Activated CD4-positive, CD25-positive, alpha-beta regulatory T cell (primary cell): ENCODE measurements at places on chromosomes 6 and 20.

- DNase-seq = no peak
Observed at GRCh38 chr6:305371-306206, 13.3 kb downstream of the DUSP22 start.

- no peak for DNase-seq
Observed at GRCh38 chr6:14335071-14335470, 217.5 kb downstream of the CD83 start.

GRCh38 chr6:45388328-45388727 lies 10.6 kb upstream of the SUPT3H start:
- DNase-seq = no peak

DNA sequence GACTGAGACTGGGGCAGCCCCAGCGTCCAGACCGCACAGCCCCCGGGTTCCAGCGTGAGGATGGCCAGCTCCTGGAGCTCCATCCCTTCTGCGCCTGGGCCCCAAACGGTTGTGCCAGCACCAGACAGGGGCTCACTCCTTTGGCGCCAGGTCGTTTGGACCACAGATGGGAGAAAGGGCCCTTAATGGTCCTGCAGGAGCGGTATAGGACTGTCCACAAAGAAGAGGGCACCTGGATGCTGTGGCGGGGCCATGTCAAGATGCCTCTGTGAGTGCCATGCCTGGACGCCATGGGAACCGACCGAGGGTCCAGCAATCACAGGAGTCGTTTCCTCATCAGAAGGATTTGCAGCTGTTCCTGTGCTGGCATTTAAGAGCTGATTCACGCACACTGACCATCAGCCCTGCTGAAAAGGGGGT lies 82.7 kb downstream of the DLL1 start:
- no peak for DNase-seq

GRCh38 chr6:44258325-44258863 lies 1.1 kb upstream of the SLC35B2 start:
- DNase-seq = no peak

GRCh38 chr6:116286773-116287358 lies 7.1 kb upstream of the TSPYL1 start:
- no peak for DNase-seq

- no peak for DNase-seq
Observed at GRCh38 chr6:160919723-160920440, 71.7 kb upstream of the MAP3K4 start.

DNA sequence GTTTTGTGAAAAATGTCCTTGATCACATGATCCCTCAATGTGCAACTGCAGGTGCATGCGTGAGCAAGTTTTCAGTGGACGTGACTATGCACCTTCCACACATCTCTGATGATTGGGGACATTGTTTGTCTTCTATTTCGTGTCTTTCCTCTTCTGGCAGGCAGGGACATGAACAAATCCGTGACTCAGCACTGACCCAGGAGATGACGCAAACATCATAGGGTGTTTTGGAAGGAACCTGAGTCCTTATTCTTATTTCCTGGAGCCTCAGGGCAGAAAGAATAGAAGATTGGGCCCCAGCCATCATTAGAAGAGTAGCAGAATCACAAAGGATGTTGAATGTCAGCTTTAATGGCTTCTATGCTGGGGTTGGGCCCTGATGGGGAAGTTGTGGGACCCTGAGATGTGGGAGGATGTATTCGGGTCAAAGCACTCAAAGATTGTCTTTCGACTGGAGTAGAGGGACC lies 11.9 kb upstream of the SIRPD start:
- no peak for DNase-seq

DNA sequence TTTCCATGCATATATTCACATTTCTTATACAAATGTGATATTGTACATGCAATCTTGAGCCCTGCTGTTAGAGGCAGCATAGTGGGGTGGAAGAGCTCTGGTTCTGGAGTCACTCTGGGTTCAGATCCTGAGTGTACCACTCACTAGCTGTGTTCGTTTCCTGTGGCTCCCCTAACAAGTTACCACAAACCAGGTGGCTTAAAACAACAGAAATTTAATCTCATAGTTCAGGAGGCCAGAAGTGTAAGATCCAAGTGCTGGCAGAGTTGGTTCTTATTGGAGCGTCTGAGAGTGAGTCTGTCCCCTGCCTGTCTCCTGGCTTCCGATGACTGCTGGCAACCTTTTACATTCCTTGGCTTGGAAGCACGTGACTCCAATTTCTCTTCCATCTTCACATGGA lies 115.6 kb downstream of the MAP3K7 start:
- no peak for DNase-seq

GRCh38 chr6:15754035-15754705 lies 91.3 kb upstream of the DTNBP1 start:
- DNase-seq = no peak

DNA sequence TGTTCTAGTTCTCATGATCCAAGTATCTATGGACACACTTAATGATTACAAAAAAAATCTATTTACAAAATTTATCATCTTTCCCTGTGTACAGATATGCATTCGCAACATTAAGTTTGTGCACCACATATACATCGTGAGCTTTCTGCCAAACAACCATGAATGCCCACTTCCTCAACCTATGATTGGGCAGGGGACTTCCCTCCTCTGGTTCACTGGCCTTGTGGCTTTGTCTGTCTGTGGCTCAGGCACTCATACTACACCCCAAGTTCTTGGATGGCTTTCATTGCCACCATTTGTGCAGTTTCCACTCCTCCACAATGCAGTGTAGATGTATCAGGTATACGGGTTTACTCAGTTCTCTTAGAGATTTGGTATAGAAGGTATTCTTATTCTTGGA lies 74.9 kb downstream of the HS3ST5 start:
- no peak for DNase-seq

DNA sequence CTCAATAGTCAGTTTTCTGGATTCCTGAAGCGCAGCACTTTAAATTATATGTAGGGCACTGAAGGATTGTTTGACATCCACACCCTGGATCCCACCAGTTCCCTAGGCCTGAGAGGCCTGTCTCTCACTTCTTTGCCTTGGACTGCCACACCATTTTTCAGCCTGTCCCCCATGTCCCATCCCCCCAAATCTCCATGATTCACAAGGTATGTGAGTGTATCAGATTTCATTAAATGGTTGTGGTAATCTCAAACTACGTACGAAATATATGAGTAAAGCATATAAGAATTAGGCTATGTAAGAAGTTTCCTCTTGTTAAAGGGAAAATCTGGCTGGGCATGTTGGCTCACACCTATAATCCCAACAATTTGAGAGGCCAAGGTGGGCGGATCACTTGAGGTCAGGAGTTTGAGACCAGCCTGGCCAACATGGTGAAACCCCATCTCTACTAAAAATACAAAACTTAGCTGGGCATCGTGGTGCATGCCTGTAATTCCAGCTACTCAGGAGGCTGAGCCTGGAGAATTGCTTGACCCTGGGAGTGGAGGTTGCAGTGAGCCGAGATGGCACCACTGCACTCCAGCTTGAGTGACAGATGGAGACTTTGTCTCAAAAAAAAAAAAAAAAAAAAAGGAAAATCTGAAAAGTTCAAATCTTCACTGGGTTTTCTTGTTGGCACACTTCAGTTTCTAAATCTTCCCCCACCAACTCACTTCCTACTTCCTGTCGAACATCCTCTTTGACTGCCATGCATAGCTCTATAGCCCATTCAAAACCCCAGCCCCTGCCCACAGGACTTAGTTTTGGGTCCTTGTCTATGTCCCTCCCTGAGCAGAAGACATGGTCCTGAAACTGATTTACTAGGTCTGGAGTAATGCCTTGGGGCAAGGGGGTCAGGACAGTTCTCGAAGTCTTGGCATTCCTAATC lies 97.3 kb upstream of the SHLD1 start:
- DNase-seq = no peak

DNA sequence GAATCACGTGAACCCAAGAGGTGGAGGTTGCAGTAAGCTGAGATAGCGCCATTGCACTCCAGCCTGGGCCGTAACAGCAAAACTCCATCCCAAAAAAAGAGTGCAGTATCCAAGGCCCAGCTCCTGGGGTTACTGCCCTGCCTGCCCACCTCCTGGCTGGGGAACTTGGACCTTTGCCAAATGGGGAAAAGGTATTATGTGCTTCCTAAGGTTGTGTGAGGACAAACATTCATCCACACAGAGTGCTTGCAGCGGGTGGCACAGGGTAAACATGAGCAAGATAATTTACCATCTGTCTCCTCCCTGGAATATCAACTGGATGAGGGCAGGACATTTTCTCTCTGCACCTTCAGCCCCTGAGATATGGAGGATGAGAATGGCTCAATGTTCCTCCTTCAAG lies 94.9 kb upstream of the POPDC3 start:
- no peak for DNase-seq

- DNase-seq = no peak
Observed at GRCh38 chr20:47217482-47218446, 138.7 kb downstream of the ZMYND8 start.

DNA sequence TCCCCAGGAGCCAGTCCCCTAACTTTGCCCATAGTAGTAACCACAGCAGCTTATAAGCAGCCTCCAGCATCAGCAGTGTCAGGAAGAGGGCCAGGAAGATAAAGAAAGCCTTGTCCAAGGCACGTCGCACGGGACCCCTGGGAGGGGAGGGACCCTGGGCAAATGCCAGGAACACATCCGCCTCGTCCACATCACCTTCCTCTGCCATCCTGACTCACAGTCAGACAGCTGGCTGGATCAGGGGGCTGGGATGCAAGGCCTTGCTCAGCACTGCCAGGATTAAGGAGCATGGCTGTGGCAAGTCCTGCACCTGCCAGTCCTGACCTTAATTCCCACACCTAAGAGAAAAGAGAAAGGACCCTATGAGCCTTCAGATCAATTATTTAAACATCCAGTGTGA lies 11.5 kb upstream of the ZBTB22 start:
- DNase-seq = no peak

DNA sequence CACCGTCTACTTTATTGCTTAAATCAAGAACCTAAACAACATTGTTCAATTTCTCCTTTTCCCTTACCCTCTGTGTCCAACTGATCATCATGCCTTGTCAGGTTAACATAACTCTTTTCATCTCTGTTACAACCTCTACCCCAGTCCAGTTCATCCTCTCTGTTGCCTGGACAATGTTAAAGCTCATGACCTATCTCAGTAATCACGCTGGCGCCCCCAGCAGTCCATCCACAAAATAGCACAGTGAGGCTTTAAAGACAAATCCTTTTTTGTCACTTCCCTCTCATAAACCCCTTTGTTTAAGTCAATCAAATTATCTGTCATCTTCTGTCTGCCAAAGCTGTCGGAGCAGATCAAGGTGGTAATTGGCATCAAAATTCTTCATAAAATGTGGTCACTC lies 140.1 kb downstream of the QKI start:
- peak; percentile 8 for DNase-seq

- no peak for DNase-seq
Observed at GRCh38 chr20:38136421-38137245, 28.4 kb downstream of the TGM2 start.

DNA sequence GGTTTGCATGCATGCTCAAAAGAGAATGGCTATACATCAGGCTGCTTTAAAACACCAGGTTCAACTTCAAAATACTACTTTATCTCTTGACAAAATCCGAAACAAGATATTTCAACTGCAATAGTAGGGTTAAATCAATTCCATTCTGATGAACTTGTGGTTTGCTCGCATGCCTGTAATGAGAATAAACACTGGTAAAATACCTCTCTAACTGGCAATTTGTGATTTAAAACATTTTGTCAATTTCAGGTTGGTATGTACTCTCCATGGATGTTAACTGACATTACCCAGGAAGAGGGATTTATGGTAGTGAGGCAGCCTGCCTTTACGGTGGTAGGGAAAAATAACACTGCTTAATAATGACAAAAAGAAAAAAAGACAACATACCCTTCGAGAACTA lies 74.4 kb downstream of the MBOAT1 start:
- no peak for DNase-seq

DNA sequence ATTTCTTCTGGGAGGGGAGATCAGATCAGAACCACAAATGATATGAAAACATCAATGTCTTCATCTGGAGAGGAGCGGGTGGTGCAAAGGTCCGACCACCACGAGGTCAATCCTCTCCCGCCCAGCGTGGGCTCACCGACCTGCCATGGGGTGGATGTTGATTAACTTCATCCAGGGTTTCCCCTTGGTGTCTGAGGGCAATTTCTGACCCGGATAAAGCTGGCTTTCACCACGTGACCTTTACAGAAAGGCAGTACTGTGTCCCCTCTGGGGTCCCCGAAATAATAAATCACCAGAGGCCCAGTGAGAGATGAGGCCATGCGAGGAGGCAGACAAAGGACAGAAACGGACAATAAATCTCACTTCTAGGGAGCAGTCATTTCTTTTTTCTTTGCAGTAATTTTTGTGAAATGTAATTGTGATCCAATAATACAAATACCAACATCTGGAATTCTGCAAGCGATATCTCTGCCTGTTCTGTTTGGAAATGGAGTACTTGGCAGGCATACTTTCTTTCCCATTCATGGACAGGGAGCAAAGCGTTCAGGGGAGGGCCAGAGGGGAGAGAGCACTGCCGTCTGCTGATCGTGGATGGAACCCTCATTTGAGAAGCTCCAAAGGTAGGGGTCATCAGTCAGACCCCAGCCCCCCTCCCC lies 55.1 kb upstream of the APCDD1L start:
- DNase-seq = no peak

- DNase-seq = no peak
Observed at GRCh38 chr20:4875578-4876067, 125.7 kb downstream of the SLC23A2 start.

- DNase-seq = no peak
Observed at GRCh38 chr6:151412909-151413308, 21.6 kb upstream of the ZBTB2 start.

GRCh38 chr6:39646751-39647420 lies 78.3 kb downstream of the KIF6 start:
- DNase-seq = no peak

- DNase-seq = no peak
Observed at GRCh38 chr6:148866657-148867268, 119.9 kb downstream of the UST start.

DNA sequence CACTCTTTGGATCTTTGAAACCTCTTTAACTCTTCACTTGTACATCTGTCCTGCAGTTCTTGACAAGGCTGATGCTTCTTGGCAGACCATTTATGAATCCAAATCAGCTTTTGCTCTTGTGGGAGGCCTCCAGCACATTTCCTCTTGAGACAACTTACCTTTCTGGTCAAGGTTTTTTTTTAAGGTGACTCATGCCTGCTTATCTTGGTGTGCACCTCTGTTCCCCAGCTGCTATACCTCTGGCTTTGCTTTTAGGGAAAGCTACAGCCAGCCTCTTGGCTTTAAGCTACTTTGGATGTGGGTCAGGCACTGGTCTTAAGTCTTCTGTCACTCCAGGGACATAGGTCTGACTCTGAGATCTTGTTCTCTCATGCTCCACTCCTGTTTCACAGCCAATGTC lies 106.5 kb downstream of the PHF3 start:
- DNase-seq = no peak

- peak; percentile 35 for DNase-seq
Observed at GRCh38 chr20:50930139-50930975, 880 bp downstream of the ADNP start.

- no peak for DNase-seq
Observed at GRCh38 chr6:107360476-107360875, 98.9 kb downstream of the PDSS2 start.

- DNase-seq = no peak
Observed at GRCh38 chr6:169887529-169888140, 136.2 kb downstream of the ERMARD start.

GRCh38 chr6:37860226-37860839 lies 40.8 kb downstream of the ZFAND3 start:
- no peak for DNase-seq
